ENCODE measurements at places on chromosomes 2 and 18.

DNA sequence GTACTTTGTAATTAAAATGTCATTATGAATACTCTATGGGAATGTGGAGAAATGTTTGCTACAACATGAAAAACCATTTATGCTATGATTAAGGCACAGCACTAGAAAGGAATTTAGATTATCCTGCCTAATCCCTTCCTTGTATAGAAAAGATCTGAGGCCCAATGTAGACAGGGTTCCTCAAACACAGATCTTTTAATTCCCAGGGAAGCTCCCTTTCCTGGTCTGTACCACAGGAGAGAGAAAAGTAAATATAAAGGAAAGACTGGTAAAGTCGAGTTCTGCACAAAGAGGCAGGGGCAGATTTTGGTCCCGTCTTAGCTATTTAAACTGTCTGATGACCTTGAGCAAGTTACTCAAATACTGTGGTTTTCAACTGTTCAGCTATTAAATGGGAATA, 84.7 kb downstream of the ICA1L start:
- DNase-seq = no peak

GRCh38 chr2:22382479-22383169, 1002.4 kb upstream of the KLHL29 start:
- DNase-seq = no peak

GRCh38 chr2:196630531-196630930, 9.0 kb upstream of the CCDC150 start:
- no peak for DNase-seq

- DNase-seq = no peak
These were observed 418.2 kb upstream of the HNRNPA3 start for GRCh38 chr2:176794392-176794791.

DNA sequence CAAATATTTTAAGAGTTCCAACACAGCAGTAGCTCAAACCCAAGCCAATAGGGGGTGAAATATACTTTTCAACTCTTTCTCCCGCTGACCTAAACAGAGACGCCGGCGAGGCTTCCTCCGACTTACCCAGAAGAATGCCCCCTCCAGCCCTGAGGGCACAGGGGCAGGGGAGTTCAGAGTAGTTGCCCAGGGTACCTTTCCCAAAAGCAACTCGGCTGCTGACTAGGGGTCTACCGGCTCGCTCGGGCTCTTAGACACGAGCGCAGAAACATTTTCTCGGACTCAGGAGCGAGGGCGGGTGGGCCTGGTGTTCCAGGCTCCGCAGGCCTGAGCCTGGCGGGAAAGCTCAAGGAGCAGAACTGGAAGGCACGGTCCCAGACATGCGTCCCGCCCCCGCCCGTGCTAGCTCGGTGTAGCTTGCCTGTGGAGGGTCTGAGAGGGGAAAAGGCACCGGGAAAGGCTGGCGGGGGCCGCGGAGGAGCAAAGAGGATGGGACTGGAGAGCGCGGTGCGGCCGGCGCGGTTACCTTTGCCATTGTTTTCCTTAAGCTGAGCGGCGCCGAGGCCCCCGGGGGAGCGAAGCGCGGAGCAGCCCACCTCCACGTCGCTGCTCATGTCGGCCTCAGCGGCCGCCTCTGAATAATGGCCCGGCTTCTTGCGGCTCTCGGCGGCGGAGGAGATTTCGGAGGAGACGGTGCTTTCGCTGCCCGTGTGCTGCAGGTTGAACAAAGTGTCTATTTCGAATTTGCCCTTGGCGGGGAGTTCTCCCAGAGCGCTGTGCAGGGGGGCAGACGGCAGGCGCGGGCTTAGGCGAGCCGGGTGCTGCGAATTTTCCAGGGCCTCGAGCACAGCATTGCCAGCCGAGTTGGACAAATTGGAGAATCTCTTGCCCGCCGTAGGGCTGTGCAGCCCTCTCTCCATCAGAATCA, 674 bp downstream of the EVX2 start:
- no peak for DNase-seq

- no peak for DNase-seq
These were observed 327.0 kb downstream of the RAD51AP2 start for GRCh38 chr2:17191223-17191622.

All from activated CD4-positive, CD25-positive, alpha-beta regulatory T cell treated with anti-CD3 and anti-CD28 coated beads, Interleukin-2, amount 50 U/mL, for 72 hours (primary cell).